ENCODE measurements at places on chromosomes 4 and X.

- DNase-seq: no peak
Observed at GRCh38 chr4:39157520-39157919, 24.8 kb upstream of the WDR19 start.

DNA sequence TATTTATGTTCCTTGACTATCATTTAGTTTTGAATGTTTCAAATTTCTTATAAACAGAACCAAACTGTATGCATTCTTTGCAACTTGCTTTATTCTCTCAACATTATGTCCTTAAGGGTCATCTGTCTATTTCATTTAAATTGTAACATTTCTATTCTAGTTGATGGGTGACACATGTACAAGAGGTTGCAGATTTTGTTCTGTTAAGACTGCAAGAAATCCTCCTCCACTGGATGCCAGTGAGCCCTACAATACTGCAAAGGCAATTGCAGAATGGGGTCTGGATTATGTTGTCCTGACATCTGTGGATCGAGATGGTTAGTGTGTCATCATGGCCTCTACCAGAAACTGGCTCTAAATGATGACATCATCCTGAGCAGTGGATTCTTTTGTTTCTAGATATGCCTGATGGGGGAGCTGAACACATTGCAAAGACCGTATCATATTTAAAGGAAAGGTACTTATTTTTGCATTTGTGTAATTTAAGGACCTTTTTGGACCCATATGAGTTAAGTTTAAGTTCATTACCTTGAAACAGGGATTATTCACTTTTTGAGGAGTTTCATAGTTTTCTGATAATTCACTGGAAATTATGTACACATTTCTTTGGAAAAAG lies 6.1 kb downstream of the LIAS start:
- DNase-seq: no peak

DNA sequence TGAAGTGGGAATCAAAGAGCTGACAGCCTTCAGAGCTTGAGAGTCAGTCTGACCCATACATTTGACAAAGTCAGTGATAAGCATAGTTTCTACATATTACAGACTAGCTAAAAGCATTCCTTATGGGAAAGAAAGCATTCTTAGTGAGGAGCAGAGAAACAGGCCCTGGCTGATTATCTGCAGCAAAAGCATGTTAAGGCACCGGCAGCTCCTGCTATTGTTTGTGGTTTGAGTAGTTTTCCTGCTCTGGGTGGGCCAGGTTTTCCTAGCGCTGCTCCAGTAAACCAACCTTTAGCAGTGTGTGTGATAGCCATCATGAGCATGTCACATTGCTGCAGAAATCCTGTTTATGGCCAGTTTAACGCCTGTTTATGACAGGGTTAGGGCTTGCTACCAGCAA lies 51.6 kb upstream of the WDR1 start:
- no peak for DNase-seq

GRCh38 chr4:177740563-177740962 lies 298.3 kb upstream of the AGA start:
- no peak for DNase-seq

DNA sequence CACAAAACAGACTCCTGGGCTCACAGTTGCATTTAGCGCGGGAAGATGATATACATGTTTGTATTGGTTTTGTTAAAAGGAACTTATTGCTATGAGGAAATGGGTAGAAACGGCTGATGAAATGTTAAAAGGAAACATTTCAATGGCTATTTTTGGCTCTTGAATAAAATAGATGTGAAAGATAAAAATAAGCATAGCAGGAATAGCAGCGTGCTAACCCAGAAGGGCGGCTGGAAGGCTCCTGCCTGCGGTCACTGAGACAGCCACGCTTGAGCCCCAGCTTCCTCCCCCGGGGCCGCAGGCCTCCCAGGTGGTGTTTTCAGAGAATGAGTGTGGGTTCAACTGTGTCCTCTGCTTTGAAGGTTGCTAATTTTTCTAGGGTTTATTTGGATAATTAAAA lies 35.0 kb upstream of the CLCN4 start:
- DNase-seq: no peak

DNA sequence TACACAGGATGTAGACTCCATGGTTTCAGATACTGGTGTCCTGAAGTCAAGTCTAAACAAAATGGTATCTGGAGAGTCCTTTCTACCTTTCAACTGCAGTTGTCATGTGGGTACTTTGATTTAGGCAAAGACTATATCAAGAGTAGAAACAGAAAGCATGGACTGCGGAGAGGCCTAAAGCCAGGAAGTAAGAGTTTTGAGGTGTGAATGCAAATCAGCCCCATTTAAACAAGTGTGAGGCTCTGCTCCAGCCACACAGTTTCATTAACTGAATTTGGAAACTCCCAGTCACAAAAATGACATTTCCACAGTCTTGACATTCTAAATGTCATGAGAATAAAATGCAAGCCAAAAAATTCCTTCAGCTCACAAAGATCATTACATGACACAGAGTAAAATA lies 87.2 kb upstream of the MCF2 start:
- no peak for DNase-seq

DNA sequence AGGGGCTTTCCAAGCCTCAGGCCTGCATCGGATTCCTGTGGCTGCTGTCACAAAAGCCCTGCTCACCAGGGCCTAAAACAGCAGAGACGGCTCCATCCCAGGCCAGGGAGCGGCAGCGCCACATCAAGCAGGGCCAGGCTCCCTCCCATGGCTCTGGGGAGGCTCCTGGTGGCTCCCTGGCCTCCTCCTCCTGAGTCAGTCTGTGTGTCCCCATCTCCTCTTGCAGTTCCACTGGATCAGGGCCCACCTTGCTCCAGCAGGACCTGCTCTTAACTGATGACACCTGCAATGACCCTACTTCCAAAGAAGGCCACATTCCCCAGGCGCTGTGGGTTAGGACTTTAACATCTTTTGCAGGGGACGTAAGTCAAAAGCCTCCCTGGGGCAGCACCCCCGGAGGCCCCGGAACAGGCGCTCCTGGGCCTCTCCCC lies 51.9 kb downstream of the CPZ start:
- no peak for DNase-seq

DNA sequence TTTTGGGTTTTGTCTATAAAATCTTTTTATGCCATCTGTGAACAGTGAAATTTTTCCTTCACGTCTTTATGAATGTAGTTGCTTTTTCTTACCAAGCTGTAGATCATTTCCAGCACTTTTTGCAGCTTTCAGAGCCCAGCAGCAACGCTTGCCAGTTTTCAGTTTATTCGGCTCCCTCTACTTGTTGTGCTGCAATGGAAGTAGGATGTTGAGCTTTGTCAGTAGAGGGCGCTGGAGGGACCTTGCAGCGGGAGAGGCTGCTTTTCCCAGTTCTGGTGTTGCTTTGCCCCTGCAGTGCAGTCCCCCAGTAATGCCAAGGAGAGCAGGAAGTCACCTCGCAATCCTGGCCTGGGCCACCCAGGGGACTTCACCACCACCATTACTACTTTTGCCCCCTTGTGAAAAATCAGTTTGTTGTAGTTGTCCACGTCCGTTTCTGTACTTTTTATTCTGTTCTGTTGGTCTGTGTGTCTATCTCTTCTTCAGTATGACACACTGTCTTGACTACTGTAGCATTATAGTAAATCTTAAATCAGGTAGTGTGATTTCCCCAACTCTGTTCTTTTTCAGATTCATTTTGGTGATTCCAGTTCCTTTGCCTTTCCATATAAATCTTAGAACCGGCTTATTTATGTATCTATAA lies 21.8 kb downstream of the CMC4 start:
- DNase-seq: peak; percentile 34

DNA sequence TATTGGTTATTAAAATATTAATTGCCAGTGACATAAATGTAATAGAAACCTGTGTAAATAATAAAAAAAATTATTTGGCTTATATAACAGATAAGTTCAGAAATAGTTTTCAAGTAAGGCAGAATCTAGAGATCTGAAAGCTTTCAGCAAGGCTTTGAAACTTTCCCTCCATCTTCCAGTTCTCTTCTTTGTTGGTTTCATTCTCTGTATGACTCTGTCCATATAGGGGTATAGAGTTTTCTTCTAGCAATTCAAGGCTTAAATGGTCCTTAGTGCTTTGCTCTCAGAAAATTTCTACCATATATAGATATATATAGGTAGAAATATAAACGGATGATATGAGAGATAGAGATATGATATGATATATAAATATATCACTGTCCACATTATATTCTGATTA lies 160.5 kb upstream of the GABRA2 start:
- DNase-seq: no peak

GRCh38 chr4:109803924-109804571 lies 2.2 kb upstream of the CFI start:
- no peak for DNase-seq

DNA sequence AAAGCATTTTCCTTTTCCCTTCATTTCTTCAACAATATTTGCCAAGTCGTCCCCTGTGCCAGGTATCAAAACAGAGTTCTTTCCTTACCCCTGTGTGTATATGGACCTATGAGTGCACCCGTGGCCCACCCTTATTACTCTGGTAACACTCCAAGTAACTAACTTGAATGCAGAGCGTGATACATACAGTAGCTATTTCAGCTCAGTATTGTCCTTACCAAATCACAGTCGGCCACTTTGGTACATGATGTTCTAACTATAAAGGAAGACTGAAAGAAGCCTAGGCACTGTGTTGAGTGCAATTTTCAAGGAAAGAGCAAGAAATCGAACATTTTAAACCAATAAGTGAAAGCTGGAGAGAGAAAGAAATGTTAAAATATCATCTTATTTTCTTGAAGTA lies 88.4 kb downstream of the ARX start:
- DNase-seq: no peak

DNA sequence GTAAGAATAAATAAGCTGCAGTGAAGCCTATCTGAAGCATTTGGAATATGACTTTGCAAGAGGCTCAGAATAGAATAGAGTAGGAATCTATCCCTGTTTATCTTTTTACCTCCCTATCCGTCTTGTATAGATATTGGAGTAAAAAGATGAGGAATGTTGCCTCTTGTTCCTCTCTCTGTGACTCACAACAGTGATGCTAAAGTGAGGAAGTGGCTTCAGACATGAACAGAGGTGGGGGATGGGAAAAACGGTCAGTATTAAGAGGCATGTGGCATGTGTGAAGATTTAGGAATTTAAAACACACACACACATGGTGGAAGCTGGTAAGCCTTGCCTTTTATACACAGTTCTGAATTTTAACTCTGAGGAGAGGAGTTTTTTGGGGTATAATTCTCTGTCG lies 3.8 kb upstream of the DCAF4L1 start:
- no peak for DNase-seq

GRCh38 chr4:101014417-101014816 lies 332.9 kb downstream of the PPP3CA start:
- no peak for DNase-seq

DNA sequence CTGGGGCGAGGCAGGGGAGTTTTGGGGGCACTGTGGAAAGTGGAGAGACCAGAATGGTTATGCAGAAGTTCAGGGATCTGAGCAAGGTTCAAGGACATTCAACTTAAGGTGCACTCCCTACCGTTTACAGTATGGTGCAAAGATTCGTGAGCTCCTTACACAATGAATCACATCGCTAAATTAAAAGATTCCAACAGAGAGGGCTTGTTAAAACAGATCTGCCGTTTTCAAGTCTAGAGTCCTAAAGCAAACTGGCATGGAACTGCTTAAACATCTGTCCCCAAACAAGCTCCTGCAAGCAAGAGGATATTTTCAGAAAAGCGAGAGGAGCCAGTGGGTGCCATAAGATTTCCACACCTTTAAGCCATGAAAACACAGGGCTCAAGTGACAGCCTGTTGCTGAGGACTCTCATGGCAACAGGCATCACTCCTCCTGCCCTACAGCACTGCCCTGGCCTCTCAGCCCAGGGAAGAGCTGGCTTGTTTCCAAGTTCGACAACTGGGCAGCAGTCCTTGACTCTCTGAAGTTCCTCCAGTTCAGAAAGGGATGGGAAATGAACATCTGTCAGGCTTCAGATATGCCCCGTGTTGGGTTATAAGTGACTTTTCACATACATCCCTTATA lies 10.0 kb downstream of the FAM184B start:
- no peak for DNase-seq

GRCh38 chrX:153781428-153782047 lies 697 bp downstream of the SRPK3 start:
- no peak for DNase-seq

GRCh38 chr4:121070274-121070673 lies 2.1 kb downstream of the NDNF start:
- DNase-seq: no peak

- no peak for DNase-seq
Observed at GRCh38 chr4:22412013-22412412, 103.9 kb downstream of the ADGRA3 start.

- no peak for DNase-seq
Observed at GRCh38 chr4:132642016-132642817, 506.9 kb upstream of the PCDH10 start.

DNA sequence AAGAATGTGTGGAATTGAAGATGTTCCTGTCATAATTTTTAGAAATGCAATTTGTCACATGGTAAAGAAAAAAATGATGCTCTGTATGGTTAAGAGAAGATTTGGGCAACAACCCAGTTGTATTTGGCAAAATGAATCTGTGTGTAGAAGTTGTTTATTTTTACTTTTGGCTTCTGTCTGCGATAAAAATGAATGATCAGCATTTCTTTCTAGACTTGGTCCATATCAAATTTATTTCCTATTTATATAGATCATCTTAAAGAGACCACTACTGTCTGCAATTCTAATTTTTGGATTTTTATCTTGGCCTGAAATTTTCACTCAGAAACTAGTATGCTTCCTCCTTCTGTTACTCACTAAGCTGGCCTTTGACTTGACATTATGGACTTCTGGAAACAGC lies 396.9 kb downstream of the FAM47A start:
- no peak for DNase-seq

DNA sequence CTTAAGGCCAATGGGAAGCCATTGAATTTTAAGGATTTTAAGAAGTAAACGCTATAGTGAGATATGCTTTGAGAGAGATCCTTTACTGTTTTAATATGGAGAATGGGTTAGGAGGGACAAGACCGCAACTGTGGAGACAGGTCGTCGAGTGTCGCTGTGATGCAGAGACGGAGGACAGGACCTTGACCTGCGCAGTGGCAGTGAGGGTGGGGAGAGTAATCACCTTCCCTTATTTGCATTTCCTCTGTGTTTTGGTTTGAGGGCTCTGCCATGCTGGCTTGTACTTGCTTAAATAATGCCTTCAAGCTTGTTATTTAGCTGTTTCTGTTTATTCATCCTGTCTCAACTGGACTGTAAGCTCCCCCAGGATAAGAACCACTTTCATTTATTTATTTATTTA lies 345.0 kb downstream of the FBXW7 start:
- no peak for DNase-seq

All from stimulated activated CD4-positive, alpha-beta T cell treated with anti-CD3 and anti-CD28 coated beads, Interleukin-2, amount 100 ng/mL, for 48 hours (primary cell).